Glutamatergic neuron (in vitro differentiated cells): ENCODE measurements at places on chromosomes 4 and X.

DNA sequence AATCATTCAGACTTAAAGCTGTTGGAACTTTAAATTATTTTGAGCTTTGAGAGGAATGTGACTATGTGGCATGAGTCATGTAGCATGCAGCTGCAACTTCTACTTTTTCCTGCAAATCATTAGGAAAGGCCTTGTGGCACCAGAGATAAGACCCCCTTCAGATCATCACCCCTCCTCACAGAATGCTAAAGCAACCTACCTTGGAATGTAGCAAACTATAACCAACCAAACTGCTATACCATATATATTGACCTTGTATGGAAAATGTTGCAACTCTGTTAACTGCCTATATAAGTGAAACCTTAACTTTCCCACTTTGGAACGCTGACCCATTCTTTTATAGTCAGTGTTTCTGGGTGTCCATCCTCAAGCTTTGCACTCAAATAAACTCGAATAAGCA is 32.0 kb downstream of the ATXN3L start:
- no peak for DNase-seq

DNA sequence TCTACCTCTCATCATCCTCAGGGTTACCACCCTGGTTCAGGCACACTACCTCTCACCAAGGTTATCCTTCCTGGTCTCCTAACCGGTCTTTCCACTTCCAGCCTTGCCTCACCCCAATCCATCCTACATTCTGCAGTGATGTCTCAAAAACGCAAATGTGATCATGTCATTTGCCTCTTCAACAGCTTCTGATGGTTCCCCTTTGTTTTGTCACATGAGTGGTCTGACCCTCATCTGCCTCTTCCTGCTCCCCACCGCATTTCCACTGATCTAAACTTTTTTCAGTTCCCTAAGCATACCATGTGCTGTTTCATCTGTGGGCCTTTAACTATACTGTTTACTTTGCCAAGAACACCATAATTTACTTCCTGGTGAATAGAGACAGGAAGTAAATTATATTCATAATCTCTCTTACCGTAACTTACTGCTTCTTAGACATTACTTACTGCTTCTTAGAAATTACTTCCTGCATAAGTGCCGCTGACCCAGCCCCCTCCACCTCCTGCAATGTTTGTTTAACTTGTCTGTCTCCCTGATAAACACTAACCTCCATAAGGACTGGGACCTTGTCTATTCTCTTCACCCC is 27.1 kb upstream of the NSUN7 start:
- DNase-seq: no peak

GRCh38 chr4:3789587-3789986 is 23.4 kb downstream of the ADRA2C start:
- no peak for DNase-seq

DNA sequence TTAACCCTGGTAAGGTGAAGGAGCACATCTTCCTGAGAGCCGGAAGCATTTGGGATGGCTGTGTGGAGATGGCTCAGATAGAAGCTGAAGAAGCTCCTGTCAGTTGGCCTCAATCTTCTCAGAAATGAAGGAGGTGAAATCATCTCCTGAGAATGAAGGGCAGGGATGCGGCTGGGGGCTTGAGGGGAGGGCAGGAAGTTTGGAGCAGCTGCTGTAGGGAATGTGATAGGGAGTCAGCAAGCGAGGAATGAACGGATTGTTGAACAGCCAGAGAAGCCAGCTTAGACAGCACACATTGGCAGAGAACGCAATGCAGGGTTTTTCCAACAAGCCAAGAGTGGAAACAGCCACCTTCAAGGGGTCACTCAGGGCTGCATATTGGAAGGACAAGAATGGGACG is 10.0 kb downstream of the KCNE5 start:
- no peak for DNase-seq

GRCh38 chrX:129925305-129926092 is 19.5 kb downstream of the UTP14A start:
- peak; percentile 69 for DNase-seq

GRCh38 chrX:122047261-122047660 is 999.9 kb downstream of the GLUD2 start:
- no peak for DNase-seq

GRCh38 chr4:56512166-56512565 is 6.6 kb downstream of the ARL9 start:
- DNase-seq: no peak

- DNase-seq: peak; percentile 57
These were observed 821 bp upstream of the NALF2 start for GRCh38 chrX:69503228-69503781.

- DNase-seq: no peak
These were observed 20.1 kb downstream of the ADRA2C start for GRCh38 chr4:3786196-3786869.

DNA sequence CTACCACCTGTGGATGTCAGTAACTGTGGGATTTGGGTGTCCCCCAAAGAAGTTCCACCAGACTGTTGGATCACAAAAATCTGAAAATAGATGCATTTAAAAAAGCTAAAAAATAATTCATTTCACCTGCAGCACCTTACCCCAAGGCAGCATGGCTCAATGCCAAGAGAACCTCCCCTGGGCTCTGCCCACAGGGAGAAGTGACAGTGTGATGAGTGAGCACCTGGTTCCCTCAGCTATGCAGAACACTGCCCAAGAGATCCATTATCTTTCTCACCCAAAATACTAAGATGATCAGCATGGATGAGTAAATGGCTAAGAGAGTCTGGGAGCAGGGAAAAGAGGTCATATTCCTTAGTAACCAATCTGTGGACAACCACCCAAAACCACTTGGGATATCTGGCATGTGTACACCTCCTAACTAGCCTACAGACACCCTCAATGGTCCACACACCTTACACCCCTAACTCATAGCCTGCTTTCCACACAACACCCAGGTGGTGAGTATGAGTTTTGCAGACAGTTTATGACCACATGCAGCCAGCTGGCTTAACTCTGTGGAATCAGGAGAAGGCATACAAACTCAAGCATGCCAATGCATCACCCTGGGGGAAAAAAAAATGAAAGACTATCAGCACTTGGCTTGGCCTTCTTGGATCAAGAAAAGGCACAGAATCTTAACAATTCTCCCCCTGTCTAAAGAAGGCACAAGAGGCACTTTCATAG is 416.5 kb upstream of the SMIM31 start:
- DNase-seq: no peak

GRCh38 chr4:10732235-10732913 is 47.8 kb upstream of the CLNK start:
- DNase-seq: no peak
